ENCODE measurements at places on chromosomes 13 and 19.
A peak's percentile ranks its signal among the peaks of the same experiment; 100 is the strongest.

DNA sequence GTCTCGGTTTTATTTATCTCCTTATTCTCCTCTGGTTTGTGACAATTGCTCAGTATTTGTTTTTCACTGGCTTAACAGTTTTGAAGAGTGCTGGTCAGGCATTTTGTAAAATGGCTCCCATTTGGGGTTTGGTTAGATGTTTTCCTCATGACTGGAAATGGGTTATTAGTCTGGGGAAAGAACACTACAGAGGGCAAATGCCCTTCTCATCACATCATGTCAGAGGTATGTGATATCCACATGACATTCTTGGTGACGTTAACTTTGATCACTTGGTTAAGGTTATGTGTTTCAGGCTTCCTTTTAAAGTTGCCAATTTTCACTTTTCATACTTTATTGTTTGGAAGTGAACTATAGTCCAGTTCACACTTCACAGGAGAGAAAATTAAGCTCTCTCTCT is 74.8 kb upstream of the KLHL1 start:
- peak; percentile 26 for DNase-seq

- peak; percentile 79 for DNase-seq
Measured at GRCh38 chr13:71866335-71867130, 471 bp downstream of the DACH1 start.

GRCh38 chr13:85089186-85089585 is 710.0 kb downstream of the SLITRK6 start:
- DNase-seq, result no peak

DNA sequence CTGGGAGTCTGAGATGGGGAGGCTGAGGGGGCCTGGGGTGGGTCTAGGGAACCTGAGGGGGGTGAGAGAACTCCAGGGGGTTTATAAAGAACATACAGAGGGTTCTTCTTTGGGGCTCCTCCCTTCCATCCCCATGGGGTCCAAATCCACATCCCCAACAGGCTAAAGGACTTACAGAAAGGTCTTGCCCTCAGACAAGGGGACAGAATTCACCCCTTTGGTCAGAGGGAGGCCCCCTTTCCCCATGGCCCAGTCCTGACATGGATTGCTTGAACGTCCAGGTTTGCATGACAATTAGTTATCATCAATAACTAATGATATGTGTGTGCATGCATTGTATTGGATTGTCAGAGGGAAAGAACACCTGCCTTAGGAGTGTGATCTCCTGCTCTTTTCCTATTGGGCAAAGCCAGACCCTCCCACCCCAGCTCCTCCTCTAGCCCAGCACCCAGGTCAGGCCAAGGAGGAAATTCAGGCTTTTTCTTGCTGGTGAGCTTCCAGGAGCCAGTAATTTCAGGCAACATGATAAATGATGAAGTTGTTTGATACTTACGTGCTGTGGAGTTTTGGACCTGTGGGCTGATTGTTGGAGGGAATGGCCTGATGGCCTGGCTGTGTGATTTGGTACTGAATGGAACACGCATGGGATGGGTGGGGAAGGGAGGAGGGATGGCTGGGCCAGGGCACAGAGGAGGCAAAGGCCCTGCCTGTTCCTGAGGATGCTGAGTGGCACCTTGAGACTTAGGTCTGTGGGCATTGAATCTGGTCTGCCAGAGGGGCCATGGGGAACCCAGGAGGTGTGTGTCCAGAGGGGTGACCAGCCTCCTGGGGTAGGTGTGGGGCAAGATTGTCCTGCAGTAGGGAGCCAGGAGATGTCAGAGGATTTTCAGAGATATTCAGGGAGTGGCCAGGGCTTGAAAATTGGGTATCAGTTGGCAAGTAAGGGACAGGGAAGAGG is 1.1 kb downstream of the KLHL26 start:
- DNase-seq, result peak; percentile 30

GRCh38 chr19:13821292-13821691 is 26.0 kb downstream of the ZSWIM4 start:
- DNase-seq, result no peak

DNA sequence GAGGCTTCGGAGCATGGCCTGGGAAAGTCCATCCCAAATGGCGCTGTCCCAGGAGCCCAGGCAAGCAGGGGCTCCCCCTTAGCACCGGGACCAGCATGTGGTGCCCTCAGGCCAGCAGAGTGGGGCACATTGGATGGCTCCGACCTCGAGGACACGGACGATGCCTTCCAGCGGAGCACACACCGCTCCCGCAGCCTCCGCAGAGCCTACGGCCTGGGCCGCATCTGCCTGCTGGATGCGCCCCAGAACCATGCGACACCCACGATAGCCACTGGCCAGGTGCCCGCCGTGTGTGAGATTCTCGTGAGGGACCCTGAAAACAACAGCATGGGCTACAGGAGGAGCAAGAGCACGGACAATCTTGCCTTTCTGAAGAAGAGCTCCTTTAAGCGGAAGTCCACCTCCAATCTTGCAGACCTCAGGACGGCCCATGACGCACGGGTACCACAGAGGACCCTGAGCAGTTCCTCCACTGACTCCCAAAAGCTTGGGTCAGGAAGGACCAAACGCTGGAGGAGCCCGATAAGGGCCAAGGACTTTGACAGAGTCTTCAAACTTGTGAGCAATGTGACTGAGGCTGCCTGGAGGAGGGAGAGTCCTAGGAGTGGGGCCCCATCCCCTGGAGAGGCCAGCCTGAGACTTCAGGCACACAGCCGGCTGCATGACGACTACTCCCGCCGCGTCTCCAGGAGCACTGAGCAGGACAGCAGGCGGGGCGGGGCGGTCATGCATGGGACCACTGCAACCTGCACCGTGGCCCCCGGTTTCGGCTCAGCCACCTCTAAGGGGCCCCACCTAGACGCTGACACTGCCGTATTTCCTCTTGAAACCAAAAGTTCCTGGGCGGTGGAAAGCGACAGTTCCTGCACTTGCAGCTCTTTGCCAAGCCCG is 63.1 kb downstream of the SPATA13 start:
- no peak for DNase-seq

DNA sequence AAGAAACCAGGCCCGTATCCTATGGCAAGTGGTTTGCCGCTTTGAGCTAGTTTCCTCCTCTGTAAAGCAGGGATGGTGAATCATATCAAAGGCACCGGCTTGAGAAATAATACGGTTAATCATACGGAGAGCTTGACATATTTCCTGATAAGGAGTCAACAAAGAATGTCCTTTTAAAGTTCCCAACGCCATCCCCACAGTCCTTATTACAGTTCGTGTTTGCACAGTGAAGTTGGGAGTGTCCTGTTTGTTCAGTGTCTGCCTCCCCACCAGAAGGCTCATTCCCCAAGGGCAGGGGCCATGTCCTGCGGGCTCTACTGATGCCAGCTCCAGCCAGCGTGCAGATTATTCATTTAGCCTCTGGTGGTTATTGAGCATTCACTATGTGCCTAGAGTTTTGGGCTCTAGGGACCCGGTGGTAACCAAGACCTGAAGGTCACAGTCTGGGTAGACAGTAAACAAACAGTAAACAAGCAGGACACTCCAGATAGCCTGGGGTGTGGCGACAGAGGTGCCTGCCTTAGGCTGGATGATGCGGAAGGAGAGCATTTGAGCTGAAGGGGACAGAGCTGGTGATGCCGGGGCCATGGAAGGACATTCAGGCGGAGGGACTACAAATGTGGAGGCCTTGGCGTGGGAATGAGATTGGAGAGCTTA is 6.3 kb downstream of the GRAMD1A start:
- DNase-seq, result no peak

GRCh38 chr13:39682788-39683187 is 27.3 kb downstream of the COG6 start:
- DNase-seq, result no peak

- no peak for DNase-seq
Measured at GRCh38 chr13:48773531-48774275, 120.0 kb downstream of the CYSLTR2 start.

- no peak for DNase-seq
Measured at GRCh38 chr13:101486708-101487437, 34.4 kb downstream of the ITGBL1 start.

GRCh38 chr13:100789968-100790367 is 115.4 kb upstream of the TMTC4 start:
- no peak for DNase-seq

GRCh38 chr13:109374609-109375200 is 411.7 kb downstream of the IRS2 start:
- DNase-seq, result no peak

- peak; percentile 89 for DNase-seq
Measured at GRCh38 chr19:31349160-31349881, at the start of gene TSHZ3. TSS of gene TSHZ3 (minus strand) at chr19:31349436. CDS start at chr19:31349219, 217 bp downstream.

- peak; percentile 69 for DNase-seq
Measured at GRCh38 chr13:66927562-66927961, 302.6 kb downstream of the PCDH9 start.

- DNase-seq, result peak; percentile 24
Measured at GRCh38 chr19:47209319-47210179, 21.4 kb downstream of the BBC3 start.

- DNase-seq, result no peak
Measured at GRCh38 chr19:18493440-18494266, 28.2 kb downstream of the ELL start.

DNA sequence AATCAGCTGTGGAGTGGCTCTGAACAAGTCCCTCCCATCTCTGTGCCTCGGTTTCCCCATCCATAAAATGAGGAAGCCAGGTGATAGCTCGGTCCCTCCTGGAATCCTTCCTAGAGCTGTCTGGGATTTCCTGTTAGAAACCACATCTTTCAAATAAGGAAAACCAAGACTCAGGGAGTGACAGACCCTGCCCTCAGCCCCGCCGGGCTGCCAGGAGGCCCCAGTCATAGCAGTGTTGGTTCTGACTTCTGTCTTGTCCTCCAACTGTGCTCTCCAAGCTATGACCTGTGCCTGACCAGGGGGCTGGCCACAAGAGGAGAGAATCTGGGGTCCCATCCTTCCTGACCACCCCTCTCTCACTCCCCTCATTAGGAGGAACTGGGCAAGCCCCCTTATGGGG is 1.1 kb upstream of the SHD start:
- DNase-seq, result no peak

GRCh38 chr13:110303644-110304043 is 3.3 kb downstream of the COL4A1 start:
- DNase-seq, result no peak

DNA sequence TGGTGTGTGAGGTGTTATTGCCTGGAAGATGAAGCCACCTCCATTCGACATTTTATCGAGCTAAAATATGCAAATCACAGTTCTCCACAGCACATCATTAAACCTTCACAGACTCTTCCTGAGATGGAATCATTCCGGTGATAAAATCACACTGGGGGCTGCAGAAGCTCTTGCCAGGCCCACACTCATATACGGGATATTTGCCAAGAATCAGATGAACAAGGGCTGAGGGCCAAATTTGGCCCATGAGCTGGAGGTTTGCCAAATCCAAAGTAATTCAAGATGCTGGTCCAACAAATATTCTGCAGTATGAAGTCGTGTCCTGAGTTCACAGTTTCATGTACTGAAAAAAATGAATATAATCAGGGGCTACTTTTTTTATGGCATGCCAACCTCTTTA is 16.7 kb upstream of the RXFP2 start:
- peak; percentile 66 for DNase-seq

GRCh38 chr19:3193256-3194105 is 7.8 kb downstream of the NCLN start:
- no peak for DNase-seq

- DNase-seq, result no peak
Measured at GRCh38 chr13:113544071-113544891, 40.3 kb upstream of the TFDP1 start.

DNA sequence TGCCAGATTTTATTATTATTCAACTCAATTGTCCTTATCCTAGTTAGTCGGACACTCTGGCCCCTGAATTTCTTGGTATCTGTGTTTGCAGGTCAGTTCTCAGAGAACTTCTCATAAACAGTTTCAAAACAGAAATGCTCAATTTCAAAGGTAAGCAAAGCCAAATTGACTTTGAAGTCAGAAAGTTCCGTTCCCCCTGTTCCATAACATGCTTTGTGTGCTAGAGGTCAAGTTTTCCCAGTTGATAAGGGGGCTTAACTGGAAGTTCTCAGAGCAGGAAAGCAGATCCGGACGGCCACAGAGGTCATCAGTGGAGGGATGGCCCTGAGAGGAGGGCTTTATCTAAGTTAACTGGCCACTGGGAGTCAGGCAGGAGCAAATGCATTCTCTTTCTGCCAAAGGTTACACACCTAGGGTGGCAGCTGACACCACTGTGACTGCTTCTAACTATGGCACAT is 417.2 kb downstream of the COG6 start:
- DNase-seq, result no peak

DNA sequence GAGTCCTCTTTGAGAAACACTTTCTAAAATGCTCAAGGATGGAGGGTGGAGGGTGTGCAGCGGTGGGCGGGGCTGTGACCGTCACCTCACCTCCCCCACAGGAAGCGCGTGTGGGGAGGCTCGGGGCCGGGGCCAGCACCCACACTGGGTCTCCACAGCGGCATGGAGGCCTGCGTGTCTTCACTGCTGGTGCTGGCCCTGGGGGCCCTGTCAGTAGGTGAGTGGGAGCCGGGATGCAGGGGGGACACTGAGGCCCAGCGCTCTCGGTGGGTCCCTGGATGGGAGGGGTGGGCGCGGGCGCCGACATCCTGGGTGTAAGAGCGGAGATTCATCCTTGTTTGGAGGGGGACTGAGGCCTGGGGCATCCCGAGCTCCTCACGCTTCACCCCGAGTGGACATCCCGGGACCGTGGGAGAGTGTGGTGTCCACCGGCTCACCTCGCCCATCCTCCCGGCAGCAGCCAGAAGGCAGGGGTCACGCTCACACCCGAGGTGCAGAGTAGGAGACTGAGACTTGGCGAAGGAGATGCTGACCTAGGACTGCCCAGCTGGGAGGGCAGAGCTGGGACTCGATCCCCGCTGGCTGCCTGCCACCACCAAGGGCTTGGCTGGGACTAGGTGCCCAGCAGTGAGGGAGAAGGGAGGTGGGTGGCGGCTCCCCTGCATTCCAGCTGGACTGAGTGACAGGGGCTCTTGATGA is at the start of gene GZMM:
Gene GZMM (plus strand): TSS at position 144 of the 699 bp plus-strand sequence. CDS start 19 bp downstream, at position 163.
- DNase-seq, result no peak

- peak; percentile 27 for DNase-seq
Measured at GRCh38 chr13:42152495-42152894, 104.0 kb downstream of the DGKH start.

GRCh38 chr13:35965226-35965927 is 165.8 kb downstream of the DCLK1 start:
- no peak for DNase-seq

DNA sequence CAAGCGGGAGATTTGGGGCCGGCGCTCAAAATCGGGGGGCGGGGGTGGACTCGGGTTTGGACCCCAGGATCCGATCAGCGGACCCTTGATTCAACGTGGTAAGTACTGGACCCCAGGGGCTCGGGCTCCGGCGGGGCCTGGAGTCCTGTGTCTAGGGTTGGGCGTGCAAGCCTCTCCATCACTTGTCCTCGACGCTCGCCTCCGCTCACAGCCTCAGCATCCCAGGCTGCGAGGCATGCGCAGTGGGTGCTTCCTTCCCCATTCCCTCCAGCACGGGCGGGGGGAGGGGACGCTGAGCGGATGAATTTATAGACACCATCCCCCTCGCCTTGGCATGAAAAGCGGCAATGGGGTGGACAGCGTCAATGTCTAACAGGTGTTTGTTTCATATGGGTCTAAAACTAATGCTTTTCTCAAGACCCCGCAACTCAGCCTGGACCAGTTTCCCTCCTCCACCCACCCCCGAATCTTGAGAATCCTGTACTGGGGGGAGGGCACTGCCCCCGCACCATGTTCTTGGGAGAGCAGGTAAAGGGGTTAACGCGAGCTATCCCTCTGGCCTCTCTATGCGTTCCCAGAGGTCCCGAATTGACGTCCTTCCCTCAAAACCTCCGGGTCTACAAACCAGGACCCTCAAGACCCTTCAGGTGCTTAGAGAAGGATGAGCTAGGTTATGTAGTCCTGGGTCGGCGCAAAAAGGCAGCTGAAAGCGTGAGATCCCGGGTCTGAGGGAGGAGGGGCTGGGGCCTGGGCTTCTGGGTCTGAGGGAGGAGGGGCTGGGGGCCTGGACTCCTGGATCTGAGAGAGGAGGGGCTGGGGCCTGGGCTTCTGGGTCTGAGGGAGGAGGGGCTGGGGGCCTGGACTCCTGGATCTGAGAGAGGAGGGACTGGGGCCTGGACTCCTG is 579 bp downstream of the CPT1C start:
- DNase-seq, result peak; percentile 95
